GM06990 (cell line): ENCODE measurements at places on chromosomes 5 and 9.

DNA sequence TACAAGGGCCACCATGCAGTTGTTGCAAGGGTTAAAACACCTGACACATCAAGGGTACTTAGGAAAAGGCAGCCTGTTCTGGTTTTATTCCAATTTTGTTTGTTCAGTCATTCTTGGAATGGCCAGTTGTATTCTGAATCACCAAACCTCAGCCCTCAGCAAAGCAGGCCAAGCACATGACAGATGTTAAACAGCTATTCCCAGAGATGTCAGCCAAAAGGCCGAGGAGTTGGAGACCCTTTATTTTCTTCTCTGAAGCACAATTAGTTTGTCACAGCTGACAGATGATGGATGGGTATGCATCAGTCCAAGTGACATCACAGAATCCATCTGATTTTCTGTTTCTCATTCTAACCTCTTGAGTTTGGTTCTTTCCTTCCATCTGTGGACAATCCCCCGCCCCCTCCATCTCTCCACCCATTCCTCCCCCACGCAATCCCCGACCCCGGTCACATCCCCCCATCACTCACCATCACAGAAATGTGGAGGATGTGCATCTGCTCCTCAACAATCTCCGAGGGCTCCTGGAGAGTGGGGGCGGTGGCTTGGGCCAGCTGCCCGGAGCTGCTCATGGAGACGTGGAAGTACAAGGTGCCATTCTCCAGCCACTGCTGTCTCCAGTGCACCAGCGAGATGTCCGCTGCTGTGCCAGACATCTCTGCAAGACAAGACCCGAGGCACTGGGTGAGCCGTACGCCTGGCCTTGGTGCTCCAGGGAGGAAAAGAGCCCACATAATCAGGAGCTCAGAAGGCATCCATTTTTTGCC, 123.8 kb downstream of the ASTN2 start:
- DNase-seq: no peak

DNA sequence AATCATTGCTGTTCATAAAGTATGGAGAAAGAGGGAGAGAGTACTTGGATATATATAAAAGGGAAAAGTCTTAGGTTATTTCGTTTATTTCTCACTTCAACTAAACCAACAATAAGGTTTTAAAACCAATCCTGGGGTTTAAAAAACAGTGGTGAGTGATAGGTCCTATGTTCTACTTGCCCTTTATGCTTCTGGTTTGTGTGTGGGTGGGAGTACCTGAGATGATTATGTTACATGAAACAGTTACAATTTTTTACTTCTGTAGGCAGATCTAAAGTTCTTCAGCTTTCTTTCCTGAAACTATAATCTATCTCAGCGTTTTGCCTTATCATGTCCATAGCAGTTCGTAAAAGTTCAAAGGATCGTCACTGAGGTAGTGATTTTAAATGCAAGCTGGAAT, 49.2 kb downstream of the STX17 start:
- no peak for DNase-seq

DNA sequence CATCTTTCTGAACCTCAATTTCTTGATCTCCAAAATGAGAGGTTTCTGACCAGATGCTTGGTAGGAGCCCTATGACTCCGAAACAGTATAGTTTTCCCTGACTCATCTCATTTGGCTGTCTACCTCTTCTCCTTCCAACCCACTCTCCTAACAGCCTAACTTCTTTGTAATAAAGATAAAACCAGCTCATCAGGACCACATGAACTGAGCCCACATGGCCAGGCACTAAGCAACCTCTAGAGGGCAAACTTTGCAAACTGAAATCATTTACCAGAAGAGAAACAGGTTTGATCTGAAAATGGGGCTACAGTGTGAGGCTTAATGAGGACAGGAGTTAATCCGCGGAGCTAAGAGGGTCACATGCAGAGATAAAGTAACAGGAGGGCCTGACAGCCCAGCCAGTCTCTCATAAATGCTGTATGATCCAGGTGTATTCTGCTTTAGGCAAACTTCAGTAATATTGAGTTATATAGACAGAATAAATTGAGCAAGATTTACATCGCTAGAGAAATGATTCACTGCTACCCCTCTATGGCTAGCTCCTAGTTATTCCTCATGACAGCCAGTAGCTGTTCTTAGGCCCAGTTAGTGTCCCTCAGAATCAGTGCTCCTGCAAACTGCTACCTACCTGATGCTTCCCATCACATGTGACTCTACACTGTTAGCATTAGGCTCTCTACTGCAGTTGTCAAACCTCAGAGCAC, 64.6 kb downstream of the ABCA1 start:
- peak; percentile 6 for DNase-seq

DNA sequence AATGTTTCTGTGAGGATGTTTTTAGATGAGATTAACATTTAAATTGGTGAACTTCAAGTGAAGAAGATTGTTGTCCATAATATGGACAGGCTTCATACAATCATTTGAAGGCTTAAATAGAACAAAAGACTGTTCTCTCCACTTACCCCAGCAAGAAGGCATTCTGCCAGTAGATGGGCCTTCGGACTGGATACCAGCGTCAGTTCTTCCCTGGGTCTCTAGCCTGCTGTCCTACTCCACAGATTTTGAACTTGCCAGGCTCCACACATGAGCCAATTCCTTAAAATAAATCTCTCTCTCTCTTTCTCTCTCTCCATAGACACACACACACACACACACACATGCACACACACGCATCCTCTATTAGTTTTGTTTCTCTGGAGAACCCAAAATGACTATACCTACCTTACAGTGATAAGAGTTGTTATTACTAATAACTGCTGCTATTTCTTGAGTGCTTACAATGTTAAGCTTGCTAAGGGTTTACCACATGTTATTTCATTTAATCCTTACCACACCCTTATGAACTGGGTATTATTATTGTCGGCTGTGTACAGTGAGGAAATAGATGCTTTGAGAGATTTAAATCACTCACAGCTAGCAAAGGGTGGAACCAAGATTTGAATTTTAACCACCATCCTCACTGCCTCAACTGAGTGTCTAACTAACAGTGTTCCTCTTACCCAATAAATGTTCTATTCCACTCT, 19.8 kb upstream of the IQGAP2 start:
- DNase-seq: no peak

DNA sequence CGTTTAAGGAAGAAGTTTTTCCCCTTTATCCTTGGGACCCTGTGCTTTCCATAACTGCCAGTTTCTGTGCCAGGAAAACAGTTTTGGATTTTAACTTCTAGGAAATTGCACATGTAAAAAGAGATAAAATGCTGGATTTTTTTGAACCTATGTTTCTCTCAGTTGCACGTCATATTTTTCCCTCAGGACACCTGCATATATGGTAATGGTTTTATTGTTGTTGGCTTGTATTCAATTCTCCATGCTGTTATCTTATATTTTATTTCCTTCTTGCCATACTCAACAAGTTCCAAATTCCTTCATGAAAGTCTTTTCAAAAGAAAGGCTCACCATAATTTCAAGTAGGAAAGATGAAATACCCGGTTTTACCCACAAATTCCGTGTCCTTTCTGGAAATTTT, 7.9 kb upstream of the ADAMTSL1 start:
- DNase-seq: no peak
